ENCODE measurements at places on chromosomes 13 and 19. TPM values are rescaled to one million over a fixed set of nuclear protein-coding genes. Genes with fewer than 3 reads are reported as not detected.

FGF14 gene
- total RNA-seq = not detected

PSG2 gene
- not detected for total RNA-seq

FARP1 gene
- 0.61 TPM for total RNA-seq

KLK3 gene
- not detected for total RNA-seq

FBXO27 gene
- 0.35 TPM for total RNA-seq

DNA sequence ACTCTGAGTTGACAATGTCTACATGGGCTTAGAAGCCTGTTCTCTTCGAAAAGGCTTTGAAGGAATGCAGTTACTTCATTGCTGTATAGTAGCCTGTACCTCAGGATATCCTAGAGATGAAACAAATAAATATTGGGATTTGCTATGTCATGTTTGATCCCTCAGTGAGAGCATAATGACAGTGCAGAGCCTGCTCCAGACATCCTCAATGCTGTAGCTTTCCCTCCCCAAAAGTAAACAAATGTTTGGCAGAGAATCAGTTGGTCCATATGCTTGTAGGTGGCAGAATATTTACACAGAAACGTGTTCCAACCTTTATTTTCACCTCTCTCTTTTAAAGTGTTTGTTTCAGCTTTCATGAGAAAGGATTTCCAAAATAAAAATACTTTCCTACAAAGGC lies 515.3 kb upstream of the SGCG start:
- DNase-seq = no peak

- DNase-seq = no peak
Measured at GRCh38 chr13:92029641-92030040, 631.2 kb downstream of the GPC5 start.

APOE gene
- total RNA-seq = 2.9 TPM

CGB5 gene
- not detected for total RNA-seq

IGFL2 gene
- not detected for total RNA-seq

APC2 gene
- 0.14 TPM for total RNA-seq

HIF3A gene
- not detected for total RNA-seq

CD177 gene
- not detected for total RNA-seq

PSPN gene
- total RNA-seq = 2.0 TPM

TYK2 gene
- total RNA-seq = 164 TPM

- no peak for DNase-seq
Measured at GRCh38 chr13:103007427-103007762, 58.8 kb downstream of the SLC10A2 start.
